ENCODE measurements at places on chromosomes 11 and 22. TPM values are rescaled to one million over a fixed set of nuclear protein-coding genes. Genes with fewer than 3 reads are reported as not detected.

Gene F2
- total RNA-seq, result 0.15 TPM

Gene PDE3B
- 96.6 TPM for total RNA-seq

Gene SCGB1D2
- not detected for total RNA-seq

DNA sequence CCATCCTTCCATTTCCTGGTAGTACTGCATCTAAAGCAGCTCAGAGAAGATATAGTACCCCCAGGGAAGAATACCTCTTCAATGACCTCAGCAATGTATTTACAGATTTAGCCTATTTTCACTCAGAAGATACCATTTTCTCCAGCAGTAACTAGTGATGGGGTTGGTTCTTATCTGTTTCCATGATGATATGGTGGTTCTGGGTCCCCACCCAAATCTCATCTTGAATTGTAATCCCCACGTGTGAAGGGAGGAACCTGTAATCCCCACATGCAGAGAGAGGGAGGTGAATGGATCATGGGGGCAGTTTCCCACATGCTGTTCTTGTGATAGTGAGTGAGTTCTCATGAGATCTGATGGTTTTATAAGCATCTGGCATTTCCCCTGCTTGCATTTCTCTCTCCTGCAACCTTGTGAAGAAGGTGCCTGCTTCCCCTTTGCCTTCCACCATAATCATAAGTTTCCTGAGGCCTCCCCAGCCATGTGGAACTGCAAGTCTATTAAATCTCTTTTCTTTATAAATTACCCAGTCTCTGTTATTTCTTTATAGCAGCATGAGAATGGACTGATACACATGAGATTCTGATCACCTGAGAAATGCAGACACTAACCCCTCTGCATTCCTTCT lies 139.2 kb downstream of the CCDC81 start:
- DNase-seq, result no peak

Gene SHISAL1
- total RNA-seq, result not detected

DNA sequence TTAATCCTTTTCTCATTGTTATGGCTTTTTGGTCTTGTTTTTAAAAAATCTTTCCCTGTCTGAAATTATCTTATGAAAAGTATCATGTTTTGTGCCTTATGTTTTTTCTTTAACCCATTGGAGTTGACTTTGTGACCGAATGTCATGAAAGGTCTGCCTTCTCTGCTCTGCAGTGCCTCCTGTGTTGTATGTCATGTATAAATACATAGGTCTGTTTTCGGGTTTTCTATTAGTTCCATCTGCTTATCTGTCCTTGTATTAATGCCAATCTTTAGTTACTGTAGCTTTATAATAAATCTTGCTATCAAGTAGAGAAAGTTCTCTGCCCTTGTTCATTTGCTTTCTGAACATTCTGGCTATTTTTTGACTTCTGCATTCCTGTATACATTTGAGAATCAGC lies 73.0 kb downstream of the ZBTB44 start:
- DNase-seq, result no peak

- no peak for DNase-seq
Observed at GRCh38 chr11:25449091-25449490, 882.8 kb upstream of the ANO3 start.

GRCh38 chr11:106001304-106002012 lies 20.6 kb downstream of the MSANTD4 start:
- DNase-seq, result no peak

Gene ZNF195
- 29.7 TPM for total RNA-seq

GRCh38 chr11:30423279-30423648 lies 100.4 kb downstream of the ARL14EP start:
- DNase-seq, result no peak

Gene CEP164
- total RNA-seq, result 36.0 TPM

Gene MRGPRE
- total RNA-seq, result not detected

- DNase-seq, result no peak
Observed at GRCh38 chr11:113472471-113472870, 2.7 kb downstream of the DRD2 start.

Gene RPL27A
- 869 TPM for total RNA-seq

GRCh38 chr11:116990061-116990473 lies 108.2 kb downstream of the SIK3 start:
- no peak for DNase-seq

Gene SEPTIN5
- not detected for total RNA-seq

GRCh38 chr11:61028135-61028729 lies 56.8 kb downstream of the CD6 start:
- peak; percentile 58 for DNase-seq

- DNase-seq, result no peak
Observed at GRCh38 chr22:41991111-41991510, 7.5 kb upstream of the WBP2NL start.

GRCh38 chr22:22520020-22520656 lies at the start of gene ZNF280A:
Gene ZNF280A, minus strand, starts transcription at chr22:22520270. Its CDS starts 4,640 bp downstream, at chr22:22515630.
- DNase-seq, result no peak

Gene YPEL1
- total RNA-seq, result 11.0 TPM

DNA sequence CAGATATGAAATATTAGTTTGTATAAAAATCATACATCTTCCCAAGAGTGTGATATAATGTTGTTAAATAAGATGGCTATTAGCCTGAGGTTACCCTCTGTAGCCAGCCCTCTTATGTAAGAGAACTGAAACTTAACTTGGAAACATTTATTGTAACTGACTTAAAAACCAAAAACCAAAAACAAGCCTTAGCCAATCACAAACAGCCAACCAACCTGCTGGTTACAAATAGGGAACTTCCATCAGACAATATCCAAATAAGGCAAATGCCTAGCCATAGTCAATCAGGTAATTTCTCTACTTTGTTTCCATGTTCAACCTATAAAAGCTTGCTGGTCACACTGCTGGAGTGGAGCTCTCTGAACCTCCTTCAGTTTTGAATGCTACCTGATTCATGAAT lies 14.1 kb downstream of the KBTBD3 start:
- no peak for DNase-seq

Gene OR51E2
- total RNA-seq, result not detected

DNA sequence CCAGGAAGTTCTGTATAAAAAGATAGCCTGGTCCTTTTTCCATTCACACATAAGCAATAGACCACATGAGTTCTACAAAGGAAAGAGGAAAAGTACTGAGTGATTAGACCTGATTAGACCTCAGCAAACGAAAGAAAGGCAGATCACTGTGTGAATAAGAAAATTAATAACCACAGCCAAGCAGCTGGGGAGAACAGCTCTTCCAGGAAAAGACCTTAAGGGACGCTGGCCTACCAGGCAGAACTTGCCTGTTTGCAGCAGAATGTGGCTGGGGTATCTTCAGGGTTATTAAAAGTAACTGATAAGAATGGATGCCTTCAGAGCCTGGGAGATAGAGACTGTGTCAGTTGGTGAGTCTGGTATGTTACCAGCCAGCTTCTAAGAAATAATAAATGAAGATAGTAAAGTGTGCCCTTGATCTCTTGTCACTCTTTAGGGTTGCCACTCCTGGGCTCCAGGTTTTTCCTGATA lies 172.9 kb downstream of the DBX1 start:
- DNase-seq, result no peak

- no peak for DNase-seq
Observed at GRCh38 chr11:15485432-15485831, 370.7 kb downstream of the INSC start.

DNA sequence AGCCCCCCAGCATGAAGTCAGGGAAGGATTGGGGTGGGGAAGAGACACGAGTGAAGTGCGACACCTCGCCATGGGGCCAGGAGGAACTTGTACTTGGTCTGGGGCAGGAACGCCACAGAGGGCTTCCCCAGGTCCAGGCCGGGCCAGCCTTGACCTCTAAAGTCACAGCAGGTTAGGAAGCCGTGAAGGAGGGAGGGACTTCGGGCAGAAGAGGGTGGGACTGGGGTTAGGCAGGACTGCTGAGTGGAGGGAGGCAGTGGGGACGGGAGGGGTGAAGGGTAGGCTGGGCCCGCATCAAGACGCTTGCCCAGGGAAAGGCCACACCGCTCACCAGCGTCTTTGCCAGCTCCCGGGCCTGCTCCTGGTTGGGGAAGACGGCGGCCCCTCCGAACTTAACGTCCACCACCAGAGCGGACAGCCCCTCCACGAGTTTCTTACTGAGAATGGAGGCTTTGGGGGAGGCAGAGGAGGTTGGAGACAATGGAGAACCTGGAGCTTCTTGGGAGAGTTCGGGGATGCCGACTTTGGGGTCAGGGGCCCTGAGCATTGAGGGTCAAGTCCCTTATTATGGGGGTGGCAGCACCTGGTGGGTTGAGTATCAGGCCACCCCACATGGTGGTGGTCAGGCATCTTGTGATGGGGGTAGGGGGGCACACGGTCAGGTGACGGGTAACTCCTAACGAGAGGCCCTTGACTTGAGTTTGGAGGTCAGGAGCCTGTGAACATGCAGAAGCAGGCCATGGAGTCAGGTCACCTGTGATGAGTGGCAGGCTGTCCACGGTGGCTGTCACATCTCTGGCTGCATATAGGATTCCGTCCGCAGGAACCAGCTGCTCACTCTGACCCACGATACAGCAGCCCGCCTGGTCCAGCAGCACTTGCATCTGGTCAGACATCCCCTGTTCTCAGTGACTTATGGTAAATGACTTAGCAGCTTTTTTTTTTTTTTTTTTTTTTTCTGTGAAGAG lies 1.7 kb upstream of the SCO2 start:
- DNase-seq, result peak; percentile 54

Gene SMIM35
- 0.27 TPM for total RNA-seq

Gene MMP12
- total RNA-seq, result not detected

- no peak for DNase-seq
Observed at GRCh38 chr11:75355051-75355450, 3.6 kb upstream of the ARRB1 start.

DNA sequence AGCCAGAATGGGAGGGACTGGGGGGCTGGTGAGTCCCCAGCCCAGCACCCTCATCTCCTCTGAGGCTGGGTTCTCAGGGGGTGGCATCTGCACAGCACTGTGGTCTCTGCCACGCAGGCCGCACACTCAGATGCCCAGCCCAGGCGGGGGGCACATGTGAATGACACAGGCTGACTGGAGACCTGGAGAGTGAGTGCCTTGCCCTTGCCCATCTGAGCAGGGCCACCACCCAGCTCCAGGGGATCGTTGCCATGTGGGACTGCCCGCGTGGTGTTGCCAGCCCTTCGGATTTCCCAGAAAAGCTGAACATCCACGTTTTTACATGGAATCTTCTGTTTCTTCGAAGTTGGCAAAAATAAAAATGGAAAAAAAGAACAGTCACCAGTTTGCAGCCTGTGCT lies 18.9 kb downstream of the PRDM11 start:
- no peak for DNase-seq

Gene MTCH2
- 76.6 TPM for total RNA-seq

Gene FGF4
- total RNA-seq, result not detected

Gene MRGPRX4
- total RNA-seq, result not detected

GRCh38 chr11:77823775-77824174 lies 2.8 kb downstream of the AAMDC start:
- DNase-seq, result no peak

DNA sequence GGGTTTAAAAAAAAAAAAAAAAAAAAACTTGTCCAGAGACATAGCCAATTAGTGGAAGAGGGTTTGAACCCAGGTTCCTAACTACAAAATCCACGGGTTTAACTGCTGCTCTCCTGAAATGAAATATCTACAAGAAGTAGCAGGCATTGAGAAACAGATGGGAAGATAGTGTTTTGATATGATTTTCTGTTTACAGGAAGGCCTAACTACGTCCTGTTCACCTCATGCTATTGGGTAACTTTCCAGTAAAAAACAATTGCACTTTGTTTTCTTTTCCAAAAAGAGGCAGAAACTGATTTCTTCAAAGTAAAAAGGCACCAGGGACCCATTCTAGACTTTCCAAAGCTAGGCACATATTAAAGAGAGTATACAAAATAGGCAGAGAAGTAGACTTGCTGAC lies 5.9 kb upstream of the C11orf91 start:
- no peak for DNase-seq

DNA sequence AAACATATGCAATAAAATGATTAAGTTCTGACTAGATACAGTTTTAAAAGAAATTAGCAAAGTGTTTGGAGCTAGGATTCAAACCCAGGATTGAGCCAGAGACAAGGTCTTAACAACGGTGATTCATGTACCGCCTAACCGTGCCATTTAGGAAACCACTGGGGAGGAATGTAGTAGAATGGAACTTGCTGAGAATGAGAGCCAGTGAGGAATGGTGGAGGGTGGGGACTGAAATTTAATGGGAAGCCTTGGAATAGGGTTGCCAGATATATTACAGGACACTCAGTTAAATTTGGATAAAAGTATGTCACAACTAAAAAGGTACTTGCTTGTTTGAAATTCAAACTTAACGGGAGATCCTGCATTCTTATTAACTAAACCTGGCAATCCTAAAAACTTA lies 30.4 kb upstream of the TMEM86A start:
- no peak for DNase-seq

Gene FIBIN
- total RNA-seq, result not detected

- DNase-seq, result no peak
Observed at GRCh38 chr11:85316967-85317366, 310.2 kb downstream of the DLG2 start.

Gene GLYAT
- total RNA-seq, result not detected

Gene MIOX
- total RNA-seq, result not detected

DNA sequence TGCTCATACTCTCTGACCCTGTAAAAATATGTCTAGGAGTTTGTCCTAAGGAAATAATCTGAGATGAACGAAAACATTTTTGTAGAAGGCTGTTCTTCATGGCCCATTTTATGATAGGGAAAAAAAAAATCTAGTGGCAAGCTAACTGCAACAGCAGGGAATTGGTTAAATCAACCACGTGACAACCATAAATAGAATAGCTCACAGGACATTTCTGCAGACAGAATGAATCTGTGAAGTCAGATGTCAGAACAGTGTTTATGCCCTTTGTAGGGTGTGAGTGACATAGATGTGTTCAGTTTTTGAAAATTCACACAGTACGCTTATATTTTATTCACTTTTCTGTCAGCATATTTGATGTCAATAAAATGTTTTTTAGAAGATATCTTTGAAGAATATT lies 16.1 kb downstream of the ARHGAP1 start:
- DNase-seq, result no peak

GRCh38 chr22:48938741-48939140 lies 888.9 kb downstream of the BRD1 start:
- no peak for DNase-seq

Gene SCGB2A2
- not detected for total RNA-seq

- no peak for DNase-seq
Observed at GRCh38 chr11:113732092-113732491, 26.0 kb upstream of the TMPRSS5 start.

Gene SWAP70
- total RNA-seq, result 9.0 TPM

- no peak for DNase-seq
Observed at GRCh38 chr11:46279126-46280099, 2.0 kb downstream of the CREB3L1 start.

Gene INS
- not detected for total RNA-seq

DNA sequence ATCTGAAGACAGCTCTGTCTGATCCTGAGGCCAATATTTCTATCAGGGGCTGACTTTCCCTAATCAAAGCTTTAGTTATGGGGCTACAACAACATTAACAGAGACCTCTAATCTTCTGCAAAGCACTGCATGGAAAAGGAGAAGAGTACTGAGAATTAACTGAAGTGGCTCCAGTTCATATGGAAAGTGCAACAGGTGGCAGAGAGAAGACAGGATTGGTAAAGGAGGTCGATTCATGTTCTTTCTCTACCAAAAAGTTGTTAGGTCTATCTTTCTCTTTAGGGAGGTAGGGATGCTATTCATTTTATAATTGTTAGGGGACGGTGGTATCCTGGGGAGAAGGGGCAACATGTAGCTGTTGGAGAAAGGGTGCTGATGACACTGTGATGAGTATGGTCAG lies 232.7 kb upstream of the NARS2 start:
- no peak for DNase-seq

- no peak for DNase-seq
Observed at GRCh38 chr11:16357775-16358174, 1.4 kb upstream of the SOX6 start.

- no peak for DNase-seq
Observed at GRCh38 chr11:32960553-32961164, 55.0 kb upstream of the DEPDC7 start.

Data from activated CD4-positive, alpha-beta T cell treated with anti-CD3 and anti-CD28 coated beads, Interleukin-2, amount 10 ng/mL, durations not matched to agents 7 days and 5 days (primary cell).